ENCODE measurements at places on chromosomes 11 and 22.

DNA sequence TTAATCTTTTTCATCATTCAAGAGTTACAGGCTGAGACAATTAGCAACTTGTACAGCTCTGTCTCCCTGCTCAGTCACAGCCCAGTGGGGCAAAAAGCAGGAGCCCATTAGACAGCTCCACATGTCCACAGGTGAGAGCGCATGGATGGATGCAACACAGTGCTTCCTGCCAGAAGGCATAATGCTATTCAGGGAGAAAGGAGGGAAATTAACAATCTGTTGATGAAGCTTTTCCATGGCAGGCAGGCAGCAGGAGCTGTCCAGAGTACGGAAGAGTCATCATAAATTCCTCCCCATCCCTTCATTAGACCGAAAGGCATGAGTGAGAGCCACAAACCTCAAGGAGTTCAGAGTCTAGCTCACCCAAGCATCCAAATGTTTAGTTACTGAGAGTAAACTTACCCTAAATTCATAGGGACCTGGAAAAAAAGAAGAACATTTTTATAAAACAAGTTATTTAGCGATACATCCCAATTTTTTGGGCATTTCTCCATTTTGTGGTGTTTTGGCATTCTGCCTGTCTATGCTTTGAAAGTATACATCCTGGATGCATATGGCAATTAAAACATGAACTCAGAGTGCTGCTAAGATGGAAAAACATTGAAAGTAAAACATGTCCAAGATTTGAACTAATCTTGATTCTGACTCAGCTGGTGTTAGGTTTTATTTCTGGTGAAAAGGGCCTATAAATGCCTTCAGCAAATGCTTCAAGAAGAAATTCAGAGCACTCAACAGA, 428.1 kb downstream of the OPCML start:
- no peak for DNase-seq

DNA sequence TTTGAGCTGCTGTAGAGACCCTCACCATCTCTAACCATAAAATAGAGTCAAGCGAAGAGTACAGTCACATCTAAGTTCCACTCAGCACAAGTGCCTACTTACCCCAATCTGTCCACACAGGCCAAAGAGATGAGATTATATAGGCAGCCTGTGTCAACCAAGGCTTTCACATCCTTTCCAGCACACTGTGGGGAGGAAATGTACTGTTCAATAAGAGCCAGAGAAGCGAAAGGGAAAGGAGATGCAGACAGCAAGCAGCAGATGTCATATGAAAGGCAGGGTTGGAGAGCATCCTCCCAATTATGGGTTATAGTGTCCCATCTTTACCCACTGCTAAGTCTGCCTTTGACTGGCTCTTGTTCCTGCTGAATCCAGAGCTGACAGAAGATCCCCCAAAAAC, 16.4 kb downstream of the NRIP3 start:
- DNase-seq = no peak

DNA sequence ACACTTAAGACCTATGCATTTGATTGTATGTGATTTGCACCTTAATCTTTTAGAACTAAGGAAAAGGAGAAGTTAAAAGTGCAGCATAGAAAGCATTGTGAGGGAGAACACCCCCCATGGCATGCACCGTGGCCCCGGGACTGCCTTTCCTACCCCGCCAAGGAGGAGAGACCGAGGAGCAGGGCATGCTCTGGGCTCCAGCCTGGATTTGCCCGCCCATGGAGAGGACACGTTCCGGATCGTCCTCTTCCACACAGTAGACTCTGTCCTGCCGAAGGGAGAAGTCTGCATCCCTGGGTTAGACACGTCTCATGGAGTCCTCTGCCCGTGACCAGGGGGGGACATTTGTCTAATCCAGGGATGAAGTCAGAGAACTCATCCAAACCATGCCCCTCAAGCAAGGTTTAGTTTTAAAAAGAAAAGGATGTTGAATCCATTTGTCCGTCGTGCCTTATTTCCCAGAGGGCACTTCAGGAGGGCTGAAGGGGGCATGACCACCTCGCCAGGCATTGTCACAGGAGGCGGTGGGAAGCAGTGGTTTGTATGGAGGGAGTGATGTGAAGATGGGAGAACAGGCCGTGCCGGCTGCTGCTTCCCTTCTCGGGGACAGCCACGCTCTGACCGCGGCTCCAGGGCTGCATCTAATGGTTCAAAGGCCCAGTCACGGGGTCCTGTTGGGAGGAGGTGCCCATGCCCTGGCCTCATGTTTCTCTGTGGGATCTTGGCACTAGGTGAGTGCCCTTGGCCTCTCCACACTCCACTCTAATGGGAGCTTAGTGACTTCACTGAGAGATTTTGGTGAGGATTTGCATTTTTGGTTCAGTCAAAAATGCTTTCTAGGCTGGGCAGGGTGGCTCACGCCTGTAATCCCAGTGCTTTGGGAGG, 66.2 kb upstream of the GAL start:
- DNase-seq = no peak

DNA sequence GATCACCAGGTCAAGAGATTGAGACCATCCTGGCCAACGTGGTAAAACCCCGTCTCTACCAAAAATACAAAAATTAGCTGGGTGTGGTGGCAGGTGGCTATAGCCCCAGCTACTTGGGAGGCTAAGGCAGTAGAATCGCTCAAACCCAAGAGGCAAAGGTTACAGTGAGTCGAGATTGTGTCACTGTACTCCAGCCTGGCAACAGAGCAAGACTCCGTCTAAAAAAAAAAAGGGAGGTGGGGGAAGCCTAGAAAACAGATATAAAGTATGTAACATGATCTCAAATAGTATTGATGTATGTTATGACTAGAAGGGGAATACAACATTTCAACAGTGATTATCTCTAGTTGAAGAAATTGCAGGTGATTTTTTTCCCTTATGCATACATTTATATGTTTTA, 61.4 kb downstream of the SLC1A2 start:
- no peak for DNase-seq

DNA sequence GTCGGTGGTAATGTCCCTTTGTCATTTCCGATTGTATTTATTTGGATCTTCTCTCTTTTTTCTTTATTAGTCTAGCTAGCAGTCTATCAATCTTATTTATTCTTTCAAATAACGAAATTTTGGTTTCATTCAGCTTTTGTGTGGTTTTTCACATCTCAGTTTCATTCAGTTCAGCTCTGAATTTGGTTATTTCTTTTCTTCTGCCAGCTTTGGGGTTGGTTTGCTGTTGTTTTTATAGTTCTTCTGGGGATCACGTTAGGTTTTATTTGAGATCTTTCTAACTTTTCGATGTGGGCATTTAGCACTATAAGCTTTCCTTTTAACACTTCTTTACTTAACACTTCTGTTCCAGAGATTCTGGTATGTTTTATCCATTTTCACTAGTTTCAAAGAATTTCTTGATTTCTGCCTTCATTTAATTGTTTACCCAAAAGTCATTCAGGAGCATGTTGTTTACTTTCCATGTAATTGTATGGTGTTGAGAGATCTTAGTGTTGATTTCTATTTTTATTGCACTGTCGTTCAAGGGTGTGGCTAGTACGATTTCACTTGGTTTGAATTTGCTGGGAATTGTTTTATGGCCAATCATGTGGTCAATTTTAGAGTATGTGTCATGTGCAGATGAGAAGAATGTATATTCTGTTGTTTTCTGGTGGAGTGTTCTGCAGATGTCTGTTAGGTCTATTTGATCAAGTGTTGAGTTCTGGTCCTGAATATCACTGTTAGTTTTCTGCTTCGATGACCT, 7.7 kb upstream of the SCGB1D1 start:
- no peak for DNase-seq

DNA sequence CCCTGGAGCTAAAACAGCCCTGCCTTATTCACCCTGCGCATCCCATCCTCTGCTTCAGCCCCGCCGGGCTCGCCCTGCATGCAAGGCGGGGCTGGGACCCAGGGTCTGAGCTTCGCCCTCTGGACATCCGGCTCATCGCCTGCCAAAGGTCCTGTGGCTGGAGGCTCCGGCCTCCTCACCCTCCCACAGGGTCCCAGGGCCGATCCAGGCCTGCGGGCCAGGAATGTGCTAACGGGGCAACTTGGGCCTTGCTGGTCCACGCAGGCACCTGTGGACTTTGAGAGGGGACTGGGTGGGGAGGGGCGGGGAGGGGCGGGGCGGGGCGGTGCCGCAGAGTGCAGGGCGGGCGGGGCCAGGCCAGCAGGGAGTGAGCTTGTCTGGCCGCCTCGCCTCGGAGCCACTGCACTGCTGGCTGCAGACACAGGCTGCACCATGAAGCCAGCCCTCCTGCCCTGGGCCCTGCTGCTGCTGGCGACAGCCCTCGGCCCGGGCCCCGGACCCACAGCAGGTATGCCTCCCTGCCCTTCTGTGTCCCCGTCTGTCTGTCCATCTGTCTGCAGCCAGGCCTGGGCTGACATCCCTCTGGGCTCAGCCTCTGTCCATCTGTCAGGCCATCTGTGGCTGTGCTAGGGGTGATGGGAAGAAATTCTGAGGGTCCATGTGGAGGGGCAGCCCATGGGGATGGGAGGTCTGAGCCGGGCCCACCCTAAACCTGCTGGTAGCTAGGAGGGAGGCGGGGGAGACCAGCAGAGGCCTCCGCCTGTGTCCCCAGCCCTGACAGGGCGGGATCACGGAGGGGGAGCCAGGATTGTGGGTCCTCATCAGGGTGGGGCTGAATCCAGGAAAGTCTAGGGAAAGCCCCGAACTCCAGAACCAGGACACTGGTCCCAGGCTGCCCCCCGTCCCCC, at the start of gene SUSD2:
SUSD2 (plus strand) TSS at position 400 of the 908 bp plus-strand sequence; CDS start at position 433, 33 bp downstream.
- DNase-seq = no peak

DNA sequence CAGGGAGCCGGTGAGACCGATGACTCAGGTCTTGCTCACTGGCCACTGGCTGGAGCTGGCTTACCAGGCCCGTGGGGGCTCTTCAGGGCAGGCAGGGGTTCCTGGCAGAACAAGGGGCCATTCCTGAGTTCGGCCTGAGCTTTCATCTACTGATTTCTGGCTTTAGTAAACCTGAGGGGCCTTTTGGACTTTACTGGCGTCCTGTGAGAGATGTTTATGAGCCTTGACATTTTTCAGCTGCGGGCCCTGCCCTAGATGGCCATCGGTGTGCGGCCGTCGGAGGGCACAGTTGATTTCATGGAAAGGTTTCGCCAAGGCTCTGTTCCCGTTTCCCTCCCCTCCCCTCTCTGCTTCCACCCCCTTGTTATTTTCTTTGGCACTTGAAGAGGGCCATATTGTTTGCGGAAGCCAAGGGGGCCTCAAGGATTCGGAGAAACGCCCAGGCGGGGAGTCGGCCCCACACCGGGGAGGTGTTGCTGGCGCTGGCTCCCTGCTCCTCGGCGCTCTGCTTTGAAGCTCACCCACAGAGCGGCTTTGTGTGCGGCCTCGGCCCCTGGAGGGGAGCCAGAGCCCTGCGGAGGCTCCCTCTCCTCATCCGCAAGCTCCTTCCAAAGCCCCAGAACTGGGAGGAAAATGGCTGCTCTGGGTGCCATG, 17.7 kb downstream of the ELF5 start:
- no peak for DNase-seq

DNA sequence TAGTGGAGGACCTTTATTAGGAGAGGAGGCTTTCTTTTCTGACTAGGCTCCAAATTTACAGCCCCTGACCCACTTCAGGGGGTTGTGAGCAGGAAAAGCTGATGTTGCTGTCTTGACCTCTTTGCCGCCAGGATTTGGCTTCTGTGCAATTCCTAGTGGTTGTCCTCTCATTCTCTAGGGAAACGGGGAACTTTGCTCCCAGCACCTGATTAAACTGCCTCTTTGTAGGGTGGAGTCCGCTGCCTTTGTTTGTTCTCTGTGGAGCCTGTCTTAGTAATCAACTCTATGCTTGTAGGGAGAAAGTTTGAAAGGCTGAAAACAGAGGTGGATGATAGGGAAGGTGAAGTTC, 16.3 kb downstream of the CTNND1 start:
- DNase-seq = no peak

GRCh38 chr11:69603111-69603836, 37.7 kb upstream of the CCND1 start:
- no peak for DNase-seq

DNA sequence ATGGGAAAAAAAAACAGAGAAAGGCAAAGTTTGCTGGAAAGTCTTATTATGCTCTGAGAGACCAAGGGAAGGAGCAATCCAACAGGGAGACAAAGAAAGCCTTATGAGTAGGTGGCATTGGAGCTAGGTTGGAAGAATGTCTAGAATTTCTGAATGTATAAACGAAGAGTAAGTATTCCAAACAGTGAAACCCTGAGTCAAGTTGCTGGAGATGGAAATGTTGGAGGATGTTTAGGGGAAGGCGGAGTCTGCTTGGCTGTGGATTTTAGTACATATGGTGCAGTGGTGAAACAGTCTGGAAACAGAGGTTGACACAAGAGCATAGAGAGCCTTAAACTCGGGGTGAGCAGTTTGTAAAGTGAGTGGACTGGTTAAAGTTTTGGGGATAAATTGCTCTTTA, 314.8 kb upstream of the CADM1 start:
- no peak for DNase-seq

- DNase-seq = no peak
Measured at GRCh38 chr11:2687223-2687530, 12.6 kb downstream of the KCNQ1OT1 start.

Data from stimulated activated CD4-positive, alpha-beta T cell treated with anti-CD3 and anti-CD28 coated beads, Interleukin-2, amount 100 ng/mL, for 48 hours (primary cell).